ENCODE measurements at places on chromosomes 6 and 20.

DNA sequence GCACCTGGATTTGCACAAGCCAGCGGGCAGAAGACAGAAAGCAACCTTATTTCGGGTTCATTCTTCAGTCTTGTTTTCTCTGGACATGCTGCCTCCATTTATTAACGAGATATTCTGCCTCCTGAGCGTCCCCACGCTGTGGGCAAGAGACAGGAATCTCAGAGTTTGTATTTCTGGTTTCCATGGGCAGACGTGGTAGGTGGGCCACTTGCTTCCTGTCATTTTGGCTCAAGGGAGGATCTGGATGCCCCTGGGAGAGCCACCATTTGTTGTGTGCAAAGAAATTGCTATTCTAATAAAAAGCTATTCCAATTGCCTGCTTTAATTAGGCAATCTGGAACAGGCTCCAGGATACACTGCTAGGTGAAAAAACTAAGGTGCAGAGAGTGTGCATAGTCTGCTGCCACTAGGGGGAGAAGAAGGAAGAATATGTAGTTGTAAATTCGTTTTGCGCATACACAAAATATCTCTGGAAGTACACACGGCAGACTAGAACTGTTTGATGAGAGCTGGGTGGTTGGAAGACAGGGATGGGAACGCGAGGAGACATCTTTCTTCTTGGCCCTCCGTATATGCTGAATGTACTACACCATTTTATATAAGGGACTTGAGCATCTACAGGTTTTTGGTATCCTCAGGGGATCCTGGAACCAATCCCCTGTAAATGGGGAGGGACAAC lies 30.1 kb upstream of the SLC16A10 start:
- peak; percentile 80 for DNase-seq

DNA sequence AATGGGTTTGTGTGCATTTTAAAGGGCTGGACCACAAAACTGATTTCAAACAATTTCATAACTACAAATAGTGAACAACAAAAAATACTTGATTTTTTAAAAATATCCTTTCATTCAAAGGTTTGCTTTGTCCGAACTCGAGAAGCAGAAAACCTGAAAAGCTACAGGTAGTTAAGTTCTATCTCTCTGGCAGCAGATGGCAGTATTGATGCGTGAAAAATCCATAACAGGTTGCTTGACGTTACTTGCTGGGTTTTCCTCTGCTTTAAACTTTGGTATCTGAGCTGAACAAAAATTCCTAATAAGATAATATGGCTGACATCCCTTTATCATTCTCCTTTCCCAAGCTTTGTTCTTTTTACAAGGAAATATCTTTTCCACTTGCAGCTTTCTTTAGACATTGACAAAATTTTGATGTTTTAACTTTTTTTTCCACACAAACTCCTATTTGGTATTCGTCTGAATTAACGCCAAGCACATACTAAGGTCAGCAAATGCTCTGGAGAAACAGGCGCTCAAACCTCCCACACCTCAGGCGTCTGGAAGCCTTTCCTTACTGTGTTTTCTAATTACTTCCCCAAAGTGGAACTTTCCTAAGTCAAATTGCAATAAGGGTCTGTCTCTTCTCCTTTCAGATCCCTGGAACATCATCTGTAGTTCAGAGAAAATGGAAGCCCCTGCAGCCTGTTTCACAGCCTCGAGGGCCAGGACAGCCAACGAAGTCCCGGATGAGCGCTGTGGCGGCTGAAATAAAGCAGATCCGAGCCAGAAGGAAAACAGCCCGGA lies 50.3 kb upstream of the GFRAL start:
- DNase-seq, result peak; percentile 77

- DNase-seq, result no peak
These were observed 900.5 kb downstream of the C6orf118 start for GRCh38 chr6:164408868-164409267.

GRCh38 chr20:38073307-38074071 lies 39.9 kb downstream of the RPRD1B start:
- peak; percentile 51 for DNase-seq

GRCh38 chr20:2729251-2729713 lies 36.7 kb downstream of the EBF4 start:
- DNase-seq, result no peak

- DNase-seq, result peak; percentile 90
These were observed 215.2 kb upstream of the ZNF184 start for GRCh38 chr6:27688014-27688586.

GRCh38 chr20:38931984-38932383 lies 5.8 kb downstream of the FAM83D start:
- no peak for DNase-seq

DNA sequence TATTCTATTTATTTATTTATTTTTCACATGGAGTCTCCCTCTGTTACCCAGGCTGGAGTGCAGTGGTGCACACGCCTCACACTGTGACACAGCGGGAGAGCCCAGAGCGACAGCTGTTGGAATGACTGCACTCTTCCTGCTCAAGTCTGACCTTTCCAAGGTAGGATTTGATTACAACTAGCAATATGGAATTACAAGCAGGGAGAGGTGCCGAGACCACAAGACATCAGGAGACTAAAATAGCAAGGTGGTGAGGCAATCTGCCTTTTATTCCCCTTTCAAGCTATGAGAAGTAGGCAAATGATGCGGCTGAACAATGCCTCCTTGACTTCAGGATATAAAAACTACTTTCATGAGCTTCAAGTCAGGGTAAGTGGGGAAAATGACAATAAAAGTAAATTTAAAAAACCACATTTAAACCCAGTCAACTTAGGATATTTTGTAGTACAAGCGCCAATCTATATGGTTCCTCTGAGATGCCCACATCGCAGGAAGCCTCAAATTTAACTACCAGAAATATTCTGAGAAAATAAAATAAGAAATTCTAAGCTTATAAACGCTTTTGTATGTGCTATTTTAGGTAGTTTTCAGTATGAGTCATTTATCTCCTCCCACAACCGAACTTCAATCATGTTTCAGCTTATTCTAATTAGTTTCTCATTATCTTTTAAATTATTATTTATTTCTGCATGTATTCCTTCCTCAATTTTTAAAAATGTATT lies 146.9 kb upstream of the SGK1 start:
- peak; percentile 47 for DNase-seq

DNA sequence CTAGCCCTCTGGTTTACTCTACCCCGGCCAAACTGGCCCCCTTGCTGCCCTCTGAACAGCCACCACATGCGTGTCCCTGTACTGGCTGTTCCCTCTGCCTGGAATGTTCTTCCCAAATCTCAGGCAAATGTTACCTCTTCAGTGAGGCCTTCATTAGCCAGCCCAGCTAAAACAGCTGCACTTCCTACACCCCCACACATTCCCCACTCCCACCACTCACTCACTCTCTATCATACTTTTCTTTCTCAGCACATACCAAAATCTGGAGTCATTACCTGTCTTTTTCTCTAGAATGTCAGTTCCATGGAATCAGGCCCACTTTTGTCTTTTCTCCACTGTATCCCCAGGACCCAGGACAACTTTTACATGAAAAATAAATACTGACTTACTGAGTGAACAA lies 401.2 kb upstream of the SULF2 start:
- DNase-seq, result no peak

DNA sequence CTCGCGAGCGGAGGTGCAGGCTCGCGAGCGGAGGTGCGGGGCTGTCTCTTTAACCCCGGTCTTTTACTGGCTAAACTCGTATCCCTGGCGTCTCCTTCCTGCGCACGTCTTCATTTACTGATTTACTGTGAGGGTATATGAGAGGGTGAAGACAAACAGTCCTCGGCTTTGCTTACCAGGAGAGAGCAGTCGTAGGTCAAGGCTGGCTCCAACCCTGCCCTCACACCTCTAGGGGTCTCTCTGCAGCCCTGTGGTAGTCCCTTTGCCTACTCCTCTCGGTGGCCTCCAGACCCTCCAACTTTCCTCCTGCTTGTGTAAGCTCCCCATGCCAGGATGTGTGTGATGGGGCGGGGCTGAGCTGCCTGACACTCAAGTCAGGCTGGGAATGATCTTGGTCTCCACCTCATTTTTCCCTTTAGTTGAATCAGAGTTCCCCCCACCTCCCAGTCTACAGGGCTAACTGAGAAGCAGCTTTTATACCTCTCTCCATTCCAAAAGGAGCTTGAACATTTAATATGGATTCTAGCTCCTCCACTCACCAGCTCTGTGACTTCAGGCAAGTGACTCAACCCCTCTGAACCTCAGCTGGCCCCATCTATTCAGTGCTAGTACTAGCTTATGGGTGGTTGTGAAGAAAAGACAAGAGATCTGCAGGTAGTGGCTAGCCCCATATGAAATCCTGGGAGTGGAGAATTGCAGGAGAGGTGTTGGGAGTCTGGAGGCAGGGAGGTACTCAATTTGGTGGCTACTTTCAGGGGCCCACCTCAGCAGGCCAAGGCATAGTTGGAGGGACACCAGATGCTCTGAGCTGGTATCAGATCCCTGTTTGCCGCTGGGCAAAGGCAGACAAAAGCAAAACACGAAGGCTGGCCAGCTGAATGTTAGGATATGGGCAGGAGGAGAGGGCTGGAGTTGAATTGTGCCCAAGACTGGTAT lies 902 bp downstream of the SLC29A1 start:
- no peak for DNase-seq

DNA sequence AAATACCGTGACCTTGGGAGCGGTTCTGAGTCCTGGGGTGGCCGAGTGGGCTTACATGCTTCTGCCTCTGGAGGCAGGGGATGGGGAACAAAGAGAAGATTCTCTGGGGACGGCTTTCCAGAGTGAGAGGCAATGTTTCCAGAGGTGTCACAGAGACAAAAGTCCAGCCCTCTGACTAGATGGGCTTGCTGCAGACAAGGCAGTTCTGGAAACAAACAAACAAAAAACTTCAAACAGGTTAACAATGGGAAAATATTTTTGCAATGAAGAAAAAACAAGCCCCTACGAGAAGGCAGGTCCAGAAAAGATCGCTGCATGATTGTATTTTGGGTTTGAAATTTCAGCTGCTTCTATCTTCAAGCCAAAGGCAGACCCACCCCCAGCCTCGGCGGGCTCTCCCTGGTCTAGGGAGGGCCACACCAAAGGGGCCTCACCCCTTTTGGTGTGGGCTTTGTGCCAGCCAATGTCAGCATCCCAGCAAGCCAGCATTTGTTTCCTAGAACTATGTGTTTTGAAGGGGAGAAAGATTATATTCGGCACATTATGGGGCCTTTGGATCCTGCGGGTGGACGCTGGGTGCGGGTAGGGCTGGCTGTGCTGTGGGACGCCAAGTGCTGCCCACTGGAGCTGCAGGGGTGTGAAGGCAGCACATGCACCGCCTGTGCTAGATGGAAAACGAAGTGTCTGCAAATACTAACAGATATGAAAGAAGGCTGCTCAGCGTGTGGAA lies 42.9 kb downstream of the RIOK1 start:
- no peak for DNase-seq

DNA sequence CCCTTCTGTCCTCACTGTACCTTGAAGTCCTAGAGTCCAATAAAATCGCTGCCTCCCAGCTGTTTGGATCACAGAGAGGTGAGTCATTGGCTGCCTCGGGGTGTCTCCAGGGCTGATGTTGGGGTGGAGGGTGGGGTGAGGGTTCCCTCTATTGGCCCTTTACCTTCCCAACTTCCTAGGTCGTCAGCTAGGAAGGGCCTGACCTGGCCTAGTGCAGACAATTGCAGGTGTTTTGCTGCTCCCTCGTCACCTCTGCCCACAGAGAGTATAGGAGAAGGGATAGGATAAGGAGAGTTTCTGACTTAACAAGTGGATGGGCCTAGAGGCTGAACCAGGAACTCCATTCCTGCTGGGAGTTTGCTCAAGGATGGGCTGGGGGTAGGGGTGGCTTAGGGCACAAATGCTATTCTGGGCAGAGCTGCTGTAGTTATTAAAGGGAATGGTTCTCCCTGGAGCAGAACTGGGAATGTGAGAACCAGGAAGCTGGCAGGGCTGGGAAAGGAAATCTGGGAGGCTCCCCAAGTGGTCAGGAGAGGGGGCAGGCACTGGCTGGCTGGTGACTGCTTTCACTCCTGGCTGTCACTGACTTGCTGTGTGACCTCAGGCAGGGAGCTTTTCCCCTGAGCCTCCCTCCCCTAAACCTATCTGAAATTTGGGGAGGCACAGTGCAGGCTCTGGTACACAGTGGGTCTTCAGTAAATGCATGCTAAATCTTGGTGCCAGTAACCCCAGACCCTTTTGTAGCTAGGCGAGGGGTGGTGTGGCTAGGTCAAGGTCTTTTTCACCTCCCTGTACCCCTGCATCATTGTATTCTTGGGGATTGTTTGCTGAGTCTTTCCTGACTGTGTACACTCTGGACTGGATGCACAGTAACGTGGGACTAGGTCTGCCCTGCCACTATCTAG lies 1.5 kb downstream of the TP53INP2 start:
- peak; percentile 6 for DNase-seq

DNA sequence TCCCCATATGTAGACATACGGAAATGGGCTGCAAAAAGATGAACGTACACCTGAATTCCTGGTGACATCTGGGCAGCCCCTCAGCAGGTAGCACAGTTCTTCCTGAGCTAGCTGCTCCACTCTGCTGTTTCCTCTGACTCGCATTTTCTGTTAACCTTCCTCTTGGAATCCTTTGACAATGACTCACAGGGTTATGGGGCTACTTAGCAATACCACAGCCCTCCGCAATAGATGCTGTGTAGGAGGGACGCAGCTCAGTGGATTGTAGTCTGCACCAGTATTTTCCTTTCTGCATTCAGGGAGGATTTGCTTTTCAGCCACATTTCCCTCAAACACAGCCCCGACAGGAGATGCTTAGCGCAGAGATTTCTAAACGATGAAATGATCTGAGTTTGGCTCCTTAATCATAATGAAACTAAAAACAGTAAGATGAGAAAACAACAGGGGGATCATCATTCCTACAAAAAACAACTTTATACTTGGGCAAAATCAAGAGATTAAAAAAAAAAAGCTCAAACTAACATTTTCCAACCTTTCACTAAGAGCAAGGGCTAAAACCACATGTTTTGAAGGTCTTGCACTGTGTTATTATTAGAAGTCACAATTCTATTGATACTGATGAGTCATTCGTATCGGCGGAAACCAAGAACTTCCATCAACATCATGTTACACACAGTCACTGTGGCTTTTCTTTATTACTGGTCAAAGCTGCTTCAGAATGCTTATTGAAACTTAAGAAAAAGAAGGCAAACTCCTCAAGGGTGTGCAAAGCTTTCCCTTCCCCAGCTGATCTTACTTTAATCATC lies 12.2 kb downstream of the BACH2 start:
- no peak for DNase-seq

- DNase-seq, result no peak
These were observed 203.2 kb upstream of the SMLR1 start for GRCh38 chr6:130624046-130624445.

DNA sequence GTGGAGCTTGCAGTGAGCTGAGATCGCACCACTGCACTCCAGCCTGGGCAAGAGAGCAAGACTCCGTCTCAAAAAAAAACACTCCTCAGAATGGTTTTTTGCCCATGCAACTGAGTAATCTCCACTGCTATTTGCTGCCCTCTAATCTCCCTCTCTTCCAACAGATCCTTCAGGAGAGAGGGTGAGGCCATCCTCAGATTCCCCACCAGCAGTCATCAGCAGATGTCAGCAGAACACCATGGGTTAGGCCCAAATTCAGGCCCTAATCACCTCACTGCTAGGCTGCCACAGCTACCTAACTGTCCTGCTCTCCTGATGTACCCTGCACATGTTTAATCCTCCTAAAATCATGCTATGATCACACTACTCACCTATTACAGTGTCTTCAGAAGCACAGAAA lies 63.2 kb upstream of the BEND6 start:
- no peak for DNase-seq

All from NCI-H526 (cell line).